ENCODE measurements at places on chromosomes 7 and 10.

DNA sequence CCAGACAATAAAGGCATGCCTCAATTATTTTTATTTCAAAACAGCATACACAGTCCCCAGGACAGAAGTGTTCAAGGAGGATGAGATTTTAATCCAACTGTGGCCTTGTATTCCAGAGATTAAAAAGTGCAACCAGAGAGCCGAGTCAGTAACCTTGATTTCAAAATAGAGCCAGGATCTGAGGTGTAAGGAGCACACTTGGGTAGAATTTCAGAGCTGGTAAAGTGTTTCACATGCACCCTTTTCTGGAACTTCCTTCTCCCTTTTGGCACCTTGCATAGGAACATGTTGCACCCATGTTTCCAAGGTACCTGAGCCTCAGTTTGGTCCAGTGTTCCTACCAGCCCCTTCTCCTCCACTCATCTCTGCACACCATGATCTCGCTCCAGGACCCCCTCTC lies 225.1 kb downstream of the TRIL start:
- no peak for DNase-seq

DNA sequence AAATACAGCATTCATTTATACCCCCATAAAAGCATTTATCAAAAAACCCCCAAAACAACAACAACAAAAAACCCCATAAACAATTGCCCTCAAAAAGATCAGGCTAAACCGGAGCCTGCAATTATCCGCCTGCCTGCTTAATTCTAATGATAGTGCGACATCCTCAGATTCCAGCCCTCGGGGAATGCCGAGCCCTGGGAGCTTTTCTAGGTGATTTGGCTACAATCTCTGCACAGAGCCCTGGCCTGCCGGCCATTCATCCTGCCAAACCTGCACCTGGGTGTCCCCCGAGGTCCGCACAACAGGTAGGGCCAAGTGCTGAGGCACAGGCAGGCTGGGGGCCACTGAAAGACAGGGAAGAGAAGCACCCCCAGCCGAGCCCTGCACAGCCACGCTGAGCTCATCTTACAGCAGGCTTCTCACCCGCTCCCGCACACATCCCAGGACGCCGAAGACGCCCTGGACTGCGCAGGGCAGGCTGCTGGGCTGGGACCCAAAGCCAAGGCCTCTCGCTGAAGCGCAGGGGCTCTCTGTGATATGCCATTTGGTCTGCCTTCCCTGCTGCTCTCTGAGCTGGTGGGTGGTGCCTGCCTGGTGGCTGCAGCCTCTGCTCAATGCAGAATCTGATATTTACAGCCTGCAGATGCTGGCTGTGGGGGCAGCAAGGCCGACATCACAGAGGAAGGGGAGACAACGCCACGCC lies 57.5 kb downstream of the CAMK2B start:
- no peak for DNase-seq

- no peak for DNase-seq
Observed at GRCh38 chr7:138167222-138167621, 91.0 kb downstream of the AKR1D1 start.

GRCh38 chr10:13787015-13787421 lies 200.3 kb downstream of the PRPF18 start:
- DNase-seq = peak; percentile 93

- no peak for DNase-seq
Observed at GRCh38 chr7:2821161-2821841, 22.8 kb downstream of the GNA12 start.

DNA sequence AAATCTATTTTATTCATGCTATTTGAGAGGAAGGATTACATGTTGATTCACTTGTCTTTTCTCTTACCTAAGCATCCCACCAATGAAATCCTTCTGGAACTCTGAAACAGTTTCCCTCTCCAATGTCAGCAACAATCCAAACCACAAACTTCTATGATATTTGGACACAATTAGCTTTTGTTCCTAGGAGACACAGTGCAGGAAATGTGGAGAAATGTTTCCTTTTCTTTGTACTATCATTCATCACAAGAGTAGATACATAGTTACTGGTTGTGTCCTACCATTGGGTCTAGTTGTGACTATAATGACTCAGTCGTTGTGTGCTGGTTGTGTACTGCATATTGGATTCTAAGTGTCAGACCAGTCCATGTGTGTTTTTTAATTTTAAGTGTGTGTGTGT lies 156.8 kb upstream of the MAGI2 start:
- no peak for DNase-seq

DNA sequence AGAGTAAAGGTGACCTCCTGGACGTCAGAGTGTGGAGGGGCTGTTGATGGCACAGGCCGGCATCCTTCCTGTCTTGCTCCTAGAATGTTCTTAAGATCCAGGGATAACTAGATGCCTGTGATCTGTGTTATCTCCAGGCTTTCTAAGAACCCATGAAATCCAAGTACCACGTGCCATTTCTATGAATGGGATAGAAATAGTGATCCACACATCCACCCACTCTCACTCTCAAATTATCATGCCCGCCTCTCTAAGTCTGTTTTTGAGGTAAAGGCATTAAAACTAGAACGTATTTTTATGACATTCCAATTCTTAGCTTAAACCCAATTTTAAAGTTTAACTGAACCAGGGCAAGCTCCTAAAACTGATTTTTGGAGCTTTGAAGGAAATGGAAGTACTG lies 622.5 kb downstream of the PARD3 start:
- DNase-seq = no peak

- no peak for DNase-seq
Observed at GRCh38 chr7:39125846-39126245, 148.1 kb downstream of the POU6F2 start.

DNA sequence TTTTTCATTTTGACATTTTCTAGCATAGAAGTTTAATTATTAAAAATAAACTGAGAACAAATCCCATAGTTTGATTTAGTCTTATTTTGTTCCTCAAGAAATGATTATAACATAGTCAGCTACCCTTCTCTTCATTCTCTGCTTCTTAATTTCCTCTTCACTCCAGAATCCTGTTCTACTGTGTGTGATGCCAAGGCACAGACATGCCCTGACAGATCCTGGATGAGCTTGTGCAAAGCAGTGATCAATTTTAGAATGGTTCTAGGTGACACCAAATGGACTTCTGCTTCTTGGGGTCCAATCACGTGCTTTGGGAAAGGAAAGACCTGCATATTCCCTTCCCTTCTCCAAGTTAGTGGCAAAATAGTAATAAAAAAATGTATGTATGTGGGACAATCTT lies 665.6 kb downstream of the MAGI2 start:
- DNase-seq = no peak

GRCh38 chr10:78910886-78911285 lies 157.9 kb upstream of the ZMIZ1 start:
- no peak for DNase-seq

GRCh38 chr7:67018940-67019339 lies 22.3 kb downstream of the TYW1 start:
- no peak for DNase-seq

- DNase-seq = no peak
Observed at GRCh38 chr7:99947608-99948007, 18.2 kb upstream of the GJC3 start.

GRCh38 chr7:33934391-33934790 lies 29.1 kb downstream of the BMPER start:
- DNase-seq = no peak

DNA sequence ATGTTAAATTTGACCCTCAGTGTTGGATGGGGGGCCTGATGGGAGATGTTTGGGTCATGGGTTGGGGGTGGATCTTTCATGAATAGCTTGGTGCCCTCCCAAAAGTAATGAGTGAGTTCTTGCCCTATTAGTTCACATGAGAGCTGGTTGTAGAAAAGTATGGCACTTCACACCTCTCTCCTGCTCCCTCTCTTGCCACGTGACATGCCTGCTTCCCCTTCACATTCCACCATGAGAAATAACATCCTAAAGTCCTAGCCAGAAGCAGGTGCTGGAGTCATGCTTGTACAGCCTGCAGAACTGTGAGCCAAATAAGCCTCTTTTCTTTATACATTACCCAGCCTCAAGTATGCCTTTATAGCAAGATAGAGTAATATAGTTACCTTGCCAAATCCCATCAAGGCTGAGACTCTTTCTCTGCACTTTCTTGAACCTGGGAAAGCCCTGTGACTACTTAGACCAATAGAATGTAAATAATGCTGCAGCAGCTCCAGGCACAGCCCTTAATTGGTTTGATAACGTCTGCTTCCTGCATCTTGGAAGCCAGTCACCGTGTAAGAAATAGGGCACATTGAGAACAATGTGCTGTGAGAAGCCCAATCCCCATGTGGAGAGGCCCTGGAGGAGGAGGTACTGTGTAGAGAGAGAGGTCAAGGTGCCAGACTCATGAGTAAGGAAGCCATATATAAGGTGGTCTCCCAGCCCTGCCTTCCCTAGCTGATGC lies 88.0 kb upstream of the NAMPT start:
- no peak for DNase-seq

DNA sequence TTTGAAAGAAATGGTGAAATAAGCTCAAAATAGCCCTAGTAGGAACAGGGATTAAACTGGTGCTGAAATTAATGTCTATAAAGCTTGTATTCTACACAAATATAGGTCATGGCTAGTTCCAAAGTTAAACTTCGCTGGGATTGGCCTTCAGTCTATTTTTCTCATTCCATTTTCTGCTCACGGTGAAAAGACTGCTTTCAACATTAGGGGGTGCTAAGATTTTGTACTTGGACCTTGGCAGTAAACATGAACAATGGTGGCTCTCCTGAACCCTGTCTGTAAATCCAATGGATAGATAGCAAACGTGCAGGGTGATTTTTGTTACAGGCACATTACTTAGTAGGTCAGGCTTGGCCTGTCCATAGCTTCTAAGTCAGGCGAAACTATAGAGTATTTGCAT lies 36.0 kb upstream of the RSU1 start:
- DNase-seq = peak; percentile 22

DNA sequence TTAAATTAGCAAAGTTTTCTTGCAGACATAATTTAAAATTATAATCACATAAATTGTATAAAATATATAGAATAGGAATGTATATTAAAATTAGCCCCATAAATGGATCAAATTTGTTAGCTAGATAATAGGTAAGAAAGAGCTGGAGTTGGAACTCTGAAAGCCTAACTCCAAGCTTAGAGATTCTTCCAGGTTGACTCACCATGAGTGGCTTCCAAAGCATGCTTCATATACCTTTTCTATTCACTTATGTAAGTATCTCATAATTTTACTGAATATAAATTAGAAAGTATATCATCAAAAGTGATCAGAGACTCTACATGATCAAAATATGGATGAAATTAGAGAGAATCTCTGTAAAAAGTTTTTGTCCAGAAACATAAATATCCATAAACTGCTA lies 320.7 kb upstream of the MAGI2 start:
- no peak for DNase-seq

DNA sequence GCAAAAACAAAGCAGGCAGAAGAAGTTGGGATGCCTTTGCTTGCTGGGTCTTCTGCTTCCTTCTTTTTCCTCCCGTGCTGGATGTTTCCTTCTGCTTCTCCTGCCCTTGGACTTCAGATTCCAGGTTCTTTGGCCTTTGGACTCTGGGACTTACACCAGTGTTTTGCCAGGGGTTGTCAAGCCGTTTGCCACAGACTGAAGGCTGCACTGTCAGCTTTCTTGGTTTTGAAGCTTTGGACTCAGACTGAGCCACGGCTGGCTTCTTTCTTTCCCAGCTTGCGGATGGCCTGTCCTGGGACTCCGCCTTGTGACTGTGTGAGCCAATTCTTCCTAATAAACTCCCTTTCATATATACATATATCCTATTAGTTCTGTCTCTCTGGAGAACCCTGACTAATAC lies 11.3 kb upstream of the LCOR start:
- DNase-seq = no peak

- DNase-seq = no peak
Observed at GRCh38 chr10:31171402-31172083, 139.9 kb upstream of the ZNF438 start.

DNA sequence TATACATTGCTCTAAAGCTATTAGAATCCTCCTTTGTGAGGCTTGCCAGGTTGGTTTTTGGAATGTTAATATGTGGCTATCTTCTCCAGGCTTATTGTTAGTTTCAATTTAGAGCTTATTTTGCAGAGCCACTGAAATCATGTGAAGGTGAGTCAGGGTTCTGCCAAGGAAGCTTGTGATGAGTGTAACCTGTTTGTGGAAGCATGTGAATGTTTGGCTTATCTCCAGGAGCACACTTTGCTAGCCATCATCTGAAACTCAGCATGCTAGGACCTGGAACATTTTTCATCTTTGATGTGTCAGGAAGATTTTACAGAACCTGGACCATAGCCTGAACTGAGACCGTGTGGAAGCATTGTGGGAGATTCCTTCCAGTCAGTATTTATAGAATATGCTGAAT lies 197.3 kb downstream of the PPP1R9A start:
- DNase-seq = no peak

DNA sequence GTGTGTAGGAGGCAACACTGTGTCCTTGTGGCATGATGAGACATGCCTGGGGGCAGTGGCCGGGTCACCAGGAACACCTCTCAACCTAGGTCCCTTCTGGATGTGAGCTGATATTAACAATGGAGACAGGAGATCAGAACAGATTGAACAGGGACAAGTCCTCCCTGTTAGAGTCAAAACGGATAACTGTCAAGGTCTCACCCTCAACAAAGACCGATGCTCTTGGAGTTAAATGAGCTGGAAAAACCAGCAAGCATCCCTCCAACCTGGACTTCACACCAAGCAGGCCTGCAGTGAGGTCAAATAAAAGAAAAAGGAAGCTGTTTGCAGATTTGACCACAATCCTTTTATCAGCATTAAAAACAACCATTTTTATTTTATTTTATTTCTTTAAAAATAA lies 49.0 kb downstream of the SLIT1 start:
- no peak for DNase-seq

- DNase-seq = no peak
Observed at GRCh38 chr7:47557317-47557693, 24.6 kb downstream of the TNS3 start.

GRCh38 chr10:113520261-113520660 lies 32.6 kb upstream of the HABP2 start:
- no peak for DNase-seq

- no peak for DNase-seq
Observed at GRCh38 chr7:7129381-7129780, 53.0 kb upstream of the C1GALT1 start.

- no peak for DNase-seq
Observed at GRCh38 chr10:131644864-131645658, 255.7 kb upstream of the PPP2R2D start.

DNA sequence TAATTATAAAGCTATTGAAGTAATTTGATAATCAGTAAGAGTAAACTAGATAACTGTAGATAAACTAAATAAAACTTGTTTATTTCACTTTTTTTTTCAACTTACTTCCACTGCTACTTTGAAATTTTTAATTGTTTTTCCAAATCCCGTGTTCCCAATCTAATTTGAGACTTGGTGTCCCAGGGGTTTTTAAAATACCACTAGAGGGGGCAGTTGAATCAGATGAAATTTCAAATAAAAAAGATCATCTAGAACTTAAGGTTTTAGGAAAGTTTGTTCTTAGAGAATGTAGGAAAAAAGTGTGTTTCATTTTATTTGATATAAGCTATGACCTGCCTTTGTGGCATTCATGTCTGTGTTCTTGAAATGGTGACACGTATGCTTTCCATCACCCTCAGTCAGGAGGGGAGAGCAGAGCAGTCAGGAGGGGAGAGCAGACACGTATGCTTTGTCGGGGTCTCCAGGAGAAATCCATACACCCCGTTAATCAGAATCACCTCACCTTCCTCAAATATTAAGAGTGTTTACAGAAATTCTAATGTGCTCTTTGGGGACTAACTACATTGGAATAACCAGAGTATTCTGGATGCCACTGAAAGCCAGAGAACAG lies 49.9 kb downstream of the C10orf67 start:
- no peak for DNase-seq
